Stimulated activated CD4-positive, alpha-beta T cell treated with anti-CD3 and anti-CD28 coated beads, TNF-alpha, amount 100 ng/mL, for 1 hour (primary cell): ENCODE measurements at places on chromosomes 6 and 20.
A peak's percentile ranks its signal among the peaks of the same experiment; 100 is the strongest.

DNA sequence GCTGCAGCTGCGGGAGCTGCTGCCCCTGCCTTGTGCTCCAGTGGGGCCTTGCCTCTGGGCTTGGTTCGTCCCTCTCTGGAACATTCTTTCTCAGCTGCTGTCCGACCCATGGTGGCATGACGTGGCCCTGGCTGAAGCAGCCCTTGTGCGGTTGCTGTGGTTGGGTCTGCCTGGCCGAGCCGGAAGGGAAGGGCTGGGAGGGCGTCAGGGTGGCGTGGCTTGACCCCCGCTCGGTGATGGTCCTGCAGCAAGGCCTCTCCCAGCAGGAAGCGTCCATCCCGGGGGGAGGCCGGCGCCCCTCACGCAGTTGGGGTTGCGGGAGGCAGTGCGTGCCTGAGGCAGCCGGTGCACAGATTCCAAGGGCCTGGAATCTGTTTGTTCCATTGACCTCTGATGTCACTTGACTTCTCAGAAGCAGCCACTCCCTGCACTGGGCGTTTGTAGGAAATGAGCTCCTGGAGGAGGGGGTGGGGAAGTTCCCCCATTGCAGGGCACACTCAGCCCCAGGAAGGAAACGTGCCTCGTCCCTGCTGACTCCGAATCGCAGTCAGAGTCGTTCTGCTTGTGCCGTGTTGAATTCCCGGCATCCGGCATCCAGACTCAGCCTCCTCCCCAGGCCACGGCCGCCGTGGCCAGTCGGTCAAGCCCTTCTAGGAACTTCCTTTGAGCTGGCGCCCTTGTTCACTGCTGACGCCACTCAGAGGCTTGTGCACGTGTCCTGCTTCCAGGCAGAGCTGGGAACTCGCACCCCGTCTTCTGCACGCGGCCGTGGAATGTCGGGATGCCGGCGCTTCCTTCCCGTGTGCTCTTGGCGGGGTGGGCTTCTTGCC is 9.7 kb upstream of the TNFRSF6B start:
- peak; percentile 38 for DNase-seq

GRCh38 chr20:43731927-43732326 is 5.1 kb upstream of the GTSF1L start:
- DNase-seq, result no peak

DNA sequence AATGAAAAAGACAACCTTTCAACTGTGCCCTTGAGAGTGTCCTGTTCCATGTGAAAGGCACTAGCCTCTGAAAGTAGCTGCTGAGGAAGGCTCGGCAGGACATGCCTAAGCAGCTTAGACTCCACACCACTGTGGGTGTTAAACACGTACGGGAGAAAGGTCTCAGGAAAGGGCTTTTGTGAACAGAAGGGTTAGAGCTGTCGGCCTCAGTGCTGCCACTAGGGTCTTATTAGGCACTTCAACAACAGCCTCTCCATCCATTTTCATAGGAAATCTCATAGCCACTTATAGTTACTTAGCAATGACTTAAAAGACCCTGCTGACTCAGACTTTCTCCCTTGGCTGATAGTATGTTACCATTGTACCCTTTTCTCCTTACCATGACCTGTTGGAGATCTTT is 662.8 kb downstream of the TBC1D32 start:
- no peak for DNase-seq

DNA sequence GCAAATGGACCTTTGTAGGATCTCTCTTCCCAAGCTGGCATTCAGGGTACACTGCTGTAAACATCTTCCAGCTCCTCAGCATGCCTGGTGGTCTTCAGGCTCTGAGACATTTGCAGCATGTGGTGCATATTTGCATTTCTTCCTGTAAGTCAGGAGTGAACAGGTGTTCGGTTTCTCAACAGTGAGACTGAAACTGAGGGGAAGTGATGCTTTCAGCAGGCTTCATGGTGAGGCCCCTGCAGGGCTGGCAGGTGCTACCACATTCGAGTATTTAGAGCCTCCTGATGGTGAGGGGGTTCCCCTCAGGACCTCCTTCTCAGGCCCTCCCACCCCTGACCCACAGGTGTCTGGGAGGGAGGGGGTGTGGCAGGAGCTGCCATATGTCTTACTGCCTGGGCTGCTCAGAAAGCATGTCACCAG is 15.1 kb downstream of the MYBL2 start:
- no peak for DNase-seq

DNA sequence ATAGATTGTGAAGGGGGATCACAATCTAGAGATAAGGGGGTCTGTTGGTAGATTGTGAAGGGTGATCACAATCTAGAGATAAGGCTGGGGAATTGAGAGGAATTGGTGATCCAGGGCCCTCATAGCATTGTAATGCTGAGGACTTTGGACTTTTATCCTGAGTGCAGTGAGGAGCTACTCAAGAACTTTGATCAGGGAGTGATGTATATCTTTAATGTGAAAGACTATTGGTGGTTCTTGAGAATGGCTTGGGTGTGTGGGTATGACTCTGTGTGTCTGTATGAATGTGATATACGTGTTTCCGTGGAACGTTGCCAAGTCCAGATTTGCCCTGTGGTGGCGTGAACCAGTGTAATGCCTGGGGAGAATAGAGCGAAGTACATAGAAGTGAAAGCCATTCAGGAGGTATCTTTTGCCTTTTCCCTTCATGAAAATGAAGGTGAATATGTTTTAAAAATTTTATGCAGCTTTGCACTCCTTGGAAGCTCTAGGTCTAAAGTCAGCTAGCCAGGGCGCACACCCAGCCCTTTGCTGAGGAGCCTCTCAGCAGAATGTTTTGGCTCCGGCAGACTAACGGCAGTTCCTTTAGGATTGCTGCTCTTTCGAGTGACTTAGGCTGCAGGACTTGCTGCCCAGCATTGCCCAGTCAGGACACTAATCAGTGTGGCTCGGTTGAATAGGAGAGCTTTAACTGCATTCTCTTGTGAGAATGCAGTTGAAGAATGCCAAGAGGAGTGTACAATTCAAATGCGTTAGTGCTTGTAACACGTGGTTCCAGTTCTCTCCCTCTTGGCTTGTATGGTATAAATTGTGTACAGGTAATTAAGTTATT is 3.5 kb downstream of the ZFAND3 start:
- no peak for DNase-seq

DNA sequence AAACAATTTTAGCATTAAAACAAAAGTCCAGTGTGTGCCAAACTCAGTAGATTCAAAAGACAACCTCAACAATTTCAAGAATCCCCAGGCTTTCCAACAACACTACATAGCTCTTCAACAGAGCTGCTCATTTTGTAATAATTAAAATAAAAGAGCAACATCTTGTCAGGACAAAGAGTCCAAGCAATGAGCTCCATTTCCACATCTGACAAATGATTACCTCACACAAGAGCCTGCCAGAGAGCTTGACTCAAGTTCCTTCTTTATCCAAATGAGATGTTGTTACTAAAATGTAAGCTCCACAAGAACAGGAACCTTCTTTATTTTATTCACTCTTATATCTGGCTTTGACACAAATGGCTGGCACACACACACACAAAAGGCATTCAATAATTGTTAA is 449.8 kb downstream of the HACE1 start:
- no peak for DNase-seq

DNA sequence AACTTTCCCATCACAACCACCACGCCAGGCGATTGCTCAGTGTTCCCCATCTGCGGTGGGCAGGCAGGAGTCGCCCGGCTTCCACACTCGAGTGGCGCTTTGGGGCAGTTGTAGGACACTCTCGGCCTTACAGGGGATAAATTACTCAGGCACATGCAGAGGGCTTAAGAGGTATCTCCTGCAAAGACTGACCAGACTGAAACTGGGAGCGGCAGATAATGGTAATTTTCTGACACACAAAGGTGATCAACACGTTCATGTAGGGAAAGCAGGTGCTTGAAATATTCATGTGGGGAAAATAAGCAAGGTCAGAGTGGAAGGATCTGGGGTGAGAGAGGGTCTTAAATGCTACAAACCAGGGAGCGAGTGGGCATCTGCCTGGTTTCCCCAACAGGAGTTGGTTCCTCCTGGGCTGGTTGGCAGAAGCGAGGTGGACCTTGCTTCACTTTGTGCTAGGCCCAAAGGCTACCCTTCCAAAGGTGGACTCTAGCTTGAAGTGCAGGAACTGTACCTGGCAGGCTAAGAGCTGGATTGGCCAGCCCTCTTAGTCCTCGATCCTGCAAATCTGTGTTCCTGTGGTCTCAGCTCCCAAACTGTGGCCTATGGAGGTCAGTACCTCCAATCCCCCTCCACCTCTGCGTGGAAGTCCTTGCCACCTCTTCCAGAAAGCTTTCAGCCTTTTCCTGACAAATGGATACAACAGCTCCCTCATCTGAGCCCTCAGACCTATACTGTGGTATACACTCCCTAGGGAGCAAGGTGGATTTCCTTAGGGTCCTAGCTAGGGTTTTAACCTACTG is 16.7 kb downstream of the PLAGL2 start:
- no peak for DNase-seq

- no peak for DNase-seq
Observed at GRCh38 chr20:53828088-53828681, 234.5 kb upstream of the ZNF217 start.

GRCh38 chr6:155962276-155962675 is 506.6 kb upstream of the NOX3 start:
- DNase-seq, result no peak

DNA sequence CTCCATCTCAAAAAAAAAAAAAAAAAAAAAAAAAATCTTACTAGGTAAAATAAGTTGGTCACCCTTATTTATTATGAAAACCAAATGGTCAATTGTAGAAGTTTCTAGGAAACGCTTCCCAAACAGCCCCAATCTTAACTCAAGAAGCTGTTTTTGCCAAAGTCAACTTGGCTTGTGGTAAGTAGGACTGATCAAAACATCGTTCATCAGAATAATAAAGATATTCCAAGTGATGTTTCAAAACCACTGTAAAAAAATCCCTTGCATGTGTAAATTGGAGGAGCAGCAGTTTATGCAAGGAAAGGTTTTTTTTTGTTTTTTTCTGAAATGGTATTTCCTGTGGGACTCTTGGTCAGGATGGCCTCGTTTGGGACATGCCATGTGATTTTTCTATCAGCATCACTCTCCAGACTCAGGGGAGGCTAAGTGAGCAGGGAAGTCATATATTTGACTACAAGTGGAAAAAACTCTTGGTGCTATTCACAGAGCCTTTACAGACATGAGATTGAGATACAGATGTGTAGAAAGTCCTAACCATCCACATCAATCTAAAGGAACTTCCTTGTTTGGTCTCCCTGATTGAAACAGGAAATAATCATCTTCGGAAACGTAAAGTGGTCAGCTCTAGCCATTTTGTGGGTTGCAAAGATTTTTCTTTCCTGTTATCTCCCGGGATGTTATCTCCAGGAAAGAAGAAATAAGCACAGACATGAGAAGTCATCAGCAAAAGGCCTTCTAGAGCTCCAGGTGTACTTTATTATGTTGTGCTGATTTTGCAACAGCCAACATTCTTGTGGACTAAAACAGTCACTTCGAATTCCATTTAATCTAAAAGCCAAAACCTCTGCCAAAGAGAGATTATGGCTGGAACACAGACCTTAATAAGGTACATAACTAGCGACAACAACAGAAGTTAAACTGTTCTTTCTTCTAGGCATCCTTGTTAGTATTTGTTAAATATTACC is 177.8 kb downstream of the EDN1 start:
- DNase-seq, result no peak

GRCh38 chr6:170199716-170200115 is 91.2 kb downstream of the DLL1 start:
- DNase-seq, result no peak

- no peak for DNase-seq
Observed at GRCh38 chr20:47814632-47815415, 29.5 kb upstream of the SULF2 start.

- DNase-seq, result no peak
Observed at GRCh38 chr6:20688710-20689500, 154.6 kb downstream of the CDKAL1 start.

- no peak for DNase-seq
Observed at GRCh38 chr6:148169706-148170105, 172.9 kb upstream of the SASH1 start.

GRCh38 chr20:35883778-35884540 is 70.3 kb downstream of the SCAND1 start:
- peak; percentile 32 for DNase-seq

GRCh38 chr20:63238031-63238430 is 2.3 kb downstream of the BIRC7 start:
- DNase-seq, result no peak

GRCh38 chr6:115617031-115617430 is 443.7 kb downstream of the FRK start:
- no peak for DNase-seq

DNA sequence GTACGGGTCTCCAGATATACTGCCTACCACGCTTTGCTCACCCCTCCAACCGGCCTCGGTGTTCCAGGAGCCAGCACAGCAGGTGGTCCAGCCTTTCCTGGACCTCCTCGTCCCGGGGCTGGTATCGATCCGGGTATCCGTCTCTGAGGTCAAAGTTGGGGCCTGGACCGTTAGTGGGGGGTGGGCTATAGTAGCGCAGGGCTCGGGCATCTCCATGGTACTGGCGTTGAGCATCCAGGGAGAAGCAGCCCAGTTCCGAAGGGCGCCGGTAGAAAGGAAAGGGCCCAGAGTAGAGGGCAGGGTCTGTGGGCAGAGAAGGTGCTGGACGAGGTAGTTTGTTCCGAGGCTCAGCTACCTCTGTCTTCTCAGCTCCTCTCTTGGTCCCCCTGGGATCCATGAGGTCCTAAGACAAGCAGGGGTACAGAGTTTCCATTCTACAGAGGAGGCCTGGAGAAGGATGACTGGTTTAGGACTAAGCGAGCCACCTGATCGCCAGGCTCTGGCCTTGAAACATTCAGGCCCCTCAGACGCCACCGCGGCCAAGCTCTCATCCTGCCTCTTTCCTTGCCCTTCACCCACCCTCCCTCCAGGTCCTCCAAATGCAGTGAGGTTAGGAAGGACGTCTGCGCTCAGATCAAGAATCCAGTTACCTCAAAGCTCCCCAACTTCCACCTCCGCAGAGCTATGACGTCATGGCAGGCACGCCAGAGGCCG is 502 bp downstream of the DXO start:
- no peak for DNase-seq

GRCh38 chr6:104123227-104123626 is 736.5 kb downstream of the HACE1 start:
- DNase-seq, result no peak

DNA sequence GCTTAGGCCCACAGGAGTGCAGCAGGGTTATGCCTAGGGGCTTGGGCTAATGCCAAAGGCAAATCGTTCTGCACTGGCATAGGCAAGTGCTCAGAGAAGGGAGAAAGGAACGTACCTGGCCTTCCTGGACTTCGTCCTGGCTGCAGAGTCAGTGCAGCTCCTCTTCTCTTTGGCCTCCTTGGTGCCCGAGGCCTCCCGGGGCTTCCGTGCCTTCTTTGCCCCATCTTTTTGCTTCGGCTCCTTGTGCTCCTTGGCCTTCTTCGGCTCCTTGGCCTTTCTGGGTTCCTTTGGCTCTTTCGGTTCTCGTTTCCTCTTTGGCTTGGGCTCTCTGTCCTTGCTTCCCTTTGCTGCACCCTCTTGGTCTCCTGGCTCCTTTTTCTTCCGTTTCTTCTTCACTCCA is 85.2 kb downstream of the CHD6 start:
- DNase-seq, result no peak

- DNase-seq, result no peak
Observed at GRCh38 chr20:11124849-11125505, 451.2 kb upstream of the JAG1 start.

GRCh38 chr20:33490934-33491656 is 1.2 kb downstream of the CBFA2T2 start:
- no peak for DNase-seq
